ENCODE measurements at places on chromosomes 6 and 20. TPM values are rescaled to one million over a fixed set of nuclear protein-coding genes. Genes with fewer than 3 reads are reported as not detected.

DNA sequence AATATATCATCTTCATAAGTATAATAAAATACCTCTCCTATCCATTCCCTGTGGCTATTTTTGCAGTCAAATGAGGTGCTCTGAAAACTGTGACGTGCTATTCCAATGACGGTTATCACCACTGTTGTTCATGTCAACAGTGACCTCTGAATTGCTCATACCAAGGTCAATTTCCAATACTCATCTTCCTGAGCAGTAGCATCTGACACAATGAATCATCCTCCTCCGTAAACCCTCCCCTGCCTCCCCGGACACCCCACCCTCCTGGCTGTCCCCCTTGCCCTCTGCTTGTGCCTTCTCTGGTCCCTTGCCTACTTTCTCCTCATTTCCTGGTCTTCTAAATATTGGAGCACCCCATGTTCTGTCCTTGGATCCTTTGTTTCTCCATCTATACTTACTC, 77.7 kb upstream of the SLC22A23 start:
- H3K36me3 ChIP-seq: no peaks in the 10 kb centered on the region
- no peaks in the 10 kb centered on the region for H3K4me1 ChIP-seq
- no peak for DNase-seq
- H3K27ac ChIP-seq: no peak overlapping the region

- no peak overlapping the region for H3K4me3 ChIP-seq
- H3K27ac ChIP-seq: peak overlapping the region; percentile 66
- no peaks in the 10 kb centered on the region for H3K27me3 ChIP-seq
- H3K36me3 ChIP-seq: peaks cover 3% of the 10 kb centered on the region
Measured at GRCh38 chr6:161013695-161014094, 22.1 kb downstream of the MAP3K4 start.

- peaks cover 8% of the 10 kb centered on the region for H3K4me1 ChIP-seq
- no peaks in the 10 kb centered on the region for H3K27me3 ChIP-seq
- H3K36me3 ChIP-seq: no peaks in the 10 kb centered on the region
- H3K4me3 ChIP-seq: no peak overlapping the region
Measured at GRCh38 chr6:139686308-139686707, 311.9 kb upstream of the CITED2 start.

DNA sequence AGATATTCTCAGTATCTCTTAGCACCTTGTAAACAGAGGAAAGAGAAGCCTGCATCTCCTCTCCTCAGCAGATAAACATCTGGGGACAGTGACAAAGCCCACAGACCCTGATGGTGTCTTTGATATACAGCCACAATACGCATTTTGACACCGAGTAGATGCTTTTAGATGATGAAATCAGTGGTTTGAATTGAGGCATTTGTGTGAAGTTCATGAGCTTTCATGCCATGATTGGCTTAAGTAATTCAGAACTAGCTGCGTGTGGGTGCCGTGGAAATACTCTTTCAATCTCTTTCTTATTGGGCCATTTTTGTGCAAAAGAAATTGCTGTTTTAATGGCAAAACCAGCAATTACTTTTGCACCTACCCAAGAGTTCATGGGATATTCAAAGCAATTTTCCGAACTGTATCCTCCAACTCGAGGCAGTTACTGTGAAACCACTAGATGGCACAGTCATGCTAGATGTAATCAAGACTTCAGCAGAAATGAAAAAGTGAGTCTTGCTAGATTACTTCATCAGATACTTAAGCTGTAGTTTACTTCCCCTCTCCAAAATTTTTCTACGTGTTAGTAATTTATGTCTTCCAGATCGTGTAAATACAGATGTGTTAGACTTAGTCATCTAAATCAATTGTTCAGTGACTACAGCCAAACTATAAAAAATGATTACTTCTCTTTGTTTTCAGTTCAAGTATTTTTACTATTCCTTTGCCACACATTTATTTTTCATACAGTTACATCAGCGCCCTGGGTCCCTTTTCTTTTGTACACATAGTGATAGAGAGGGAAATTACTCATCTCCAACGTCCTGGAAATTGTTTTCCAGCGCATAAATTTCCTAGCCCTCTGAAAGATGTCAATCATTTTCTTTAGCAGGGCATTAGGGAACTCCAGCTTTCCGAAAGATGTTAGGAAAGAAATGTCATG, 49.4 kb downstream of the IYD start:
- DNase-seq: no peak
- no peak overlapping the region for H3K27ac ChIP-seq
- H3K4me3 ChIP-seq: no peak overlapping the region
- 0 out of 2 replicates have a peak, but pooled peaks cover 2% of the 10 kb centered on the region for H3K36me3 ChIP-seq
- no peaks in the 10 kb centered on the region for H3K27me3 ChIP-seq

GRCh38 chr20:47503685-47504084, 2.0 kb downstream of the NCOA3 start:
- no peaks in the 10 kb centered on the region for H3K27me3 ChIP-seq
- H3K27ac ChIP-seq: no peak overlapping the region
- peak overlapping the region; percentile 93 for H3K4me3 ChIP-seq
- H3K4me1 ChIP-seq: peaks cover 58% of the 10 kb centered on the region
- no peaks in the 10 kb centered on the region for H3K36me3 ChIP-seq

GRCh38 chr20:10427060-10427692, 6.8 kb downstream of the MKKS start:
- H3K4me3 ChIP-seq: no peak overlapping the region
- H3K4me1 ChIP-seq: peaks cover 37% of the 10 kb centered on the region
- peak; percentile 34 for DNase-seq
- H3K36me3 ChIP-seq: peaks cover 17% of the 10 kb centered on the region
- no peaks in the 10 kb centered on the region for H3K27me3 ChIP-seq

- H3K4me1 ChIP-seq: peaks cover 38% of the 10 kb centered on the region
- H3K4me3 ChIP-seq: peak overlapping the region; percentile 85
- no peaks in the 10 kb centered on the region for H3K27me3 ChIP-seq
Measured at GRCh38 chr6:24664046-24664987, 2.4 kb downstream of the TDP2 start.

DNA sequence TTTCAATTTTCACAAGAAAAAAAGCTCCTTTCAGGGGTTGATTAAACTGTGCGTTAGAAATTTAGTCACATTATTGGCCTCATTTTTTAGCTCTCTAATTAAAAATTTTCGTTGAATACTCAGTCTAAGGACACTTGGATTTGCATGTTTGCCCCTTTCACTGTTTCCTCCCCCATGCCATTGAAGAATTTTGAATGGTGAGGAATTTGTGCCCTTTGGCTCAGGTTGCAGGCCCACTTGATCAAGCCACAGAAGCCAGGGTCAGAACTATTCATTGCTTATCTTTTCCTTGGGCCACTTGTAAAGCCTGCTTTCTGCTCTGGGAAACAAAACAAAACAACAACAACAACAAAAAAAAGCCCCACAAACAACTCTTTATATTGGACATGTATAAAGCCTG, 12.2 kb downstream of the LIN28B start:
- H3K36me3 ChIP-seq: peaks cover 7% of the 10 kb centered on the region
- peak; percentile 21 for DNase-seq
- H3K4me1 ChIP-seq: peaks cover 52% of the 10 kb centered on the region

GRCh38 chr6:80725156-80725930, 618.9 kb downstream of the BCKDHB start:
- no peaks in the 10 kb centered on the region for H3K36me3 ChIP-seq
- DNase-seq: no peak
- no peaks in the 10 kb centered on the region for H3K27me3 ChIP-seq
- H3K4me3 ChIP-seq: no peak overlapping the region
- no peak overlapping the region for H3K27ac ChIP-seq
- H3K4me1 ChIP-seq: no peaks in the 10 kb centered on the region

GRCh38 chr6:158042245-158042798, 60.7 kb downstream of the SYNJ2 start:
- peaks cover 15% of the 10 kb centered on the region for H3K4me1 ChIP-seq
- peaks cover 4% of the 10 kb centered on the region for H3K36me3 ChIP-seq
- H3K27ac ChIP-seq: peak overlapping the region; percentile 44
- H3K4me3 ChIP-seq: no peak overlapping the region
- H3K27me3 ChIP-seq: no peaks in the 10 kb centered on the region
- no peak for DNase-seq

DNA sequence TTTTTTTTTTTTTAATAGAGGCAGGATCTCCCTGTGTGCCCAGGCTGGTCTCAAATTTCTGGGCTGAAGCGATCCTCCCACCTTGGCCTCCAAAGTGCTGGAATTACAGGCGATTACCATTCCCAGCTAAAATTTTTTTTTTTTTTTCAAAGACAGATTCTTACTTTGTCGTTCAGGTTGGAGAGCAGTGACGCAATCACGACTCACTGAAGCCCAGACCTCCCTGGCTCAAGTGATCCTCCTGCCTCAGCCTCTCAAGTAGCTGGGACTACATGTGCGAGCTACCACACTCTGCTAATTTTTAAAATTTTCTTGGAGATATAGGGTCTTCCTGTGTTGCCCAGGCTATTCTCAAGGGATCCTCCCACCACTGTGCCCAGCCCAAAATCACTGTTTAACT, 58.0 kb upstream of the MYO6 start:
- H3K27me3 ChIP-seq: no peaks in the 10 kb centered on the region
- H3K4me3 ChIP-seq: no peak overlapping the region
- H3K4me1 ChIP-seq: peaks cover 23% of the 10 kb centered on the region
- H3K36me3 ChIP-seq: peaks cover 45% of the 10 kb centered on the region
- no peak overlapping the region for H3K27ac ChIP-seq
- no peak for DNase-seq

DNA sequence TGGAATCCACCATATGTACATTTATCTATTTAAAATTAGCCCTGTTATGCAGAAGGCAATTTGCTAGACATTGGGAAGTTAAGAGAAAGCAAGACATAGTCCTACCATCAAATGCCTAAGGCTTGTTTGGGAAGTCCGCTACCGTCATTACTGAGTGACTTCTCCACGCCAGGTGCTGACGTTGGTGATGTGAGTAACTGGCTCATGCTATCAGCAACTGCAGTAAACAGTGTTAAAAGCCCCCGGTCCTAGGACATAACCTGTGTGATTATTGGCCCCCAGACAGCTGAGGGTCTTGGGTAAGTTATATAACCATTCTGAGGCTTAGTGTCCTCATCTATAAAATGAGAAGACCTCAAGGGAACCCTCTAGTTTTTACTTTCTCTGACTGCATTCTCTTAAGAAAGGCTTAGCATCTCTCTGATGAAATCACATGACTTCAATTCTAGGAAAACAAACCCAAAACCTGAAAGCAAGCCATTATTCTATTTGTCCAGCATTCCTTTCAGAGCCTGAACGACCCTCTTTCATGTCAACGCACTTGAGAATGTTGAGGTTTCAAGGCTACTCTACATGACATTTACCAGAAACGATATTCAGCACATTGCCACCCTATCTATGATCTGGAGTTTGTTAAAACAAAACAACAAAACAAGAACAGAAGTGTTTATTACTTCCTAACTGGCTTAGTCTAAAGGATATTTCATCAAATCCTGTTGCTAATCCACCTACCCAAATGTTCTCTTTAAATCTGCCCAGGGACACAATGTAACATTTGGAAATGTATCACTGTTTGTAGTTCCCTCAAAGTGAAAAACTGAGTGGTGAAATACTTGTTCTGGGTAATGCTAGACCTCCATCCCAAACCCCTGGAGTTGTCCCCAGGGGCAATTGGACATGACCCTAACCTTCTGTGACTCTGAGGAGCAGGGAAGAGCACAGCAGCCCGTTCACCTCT, 133.8 kb downstream of the BTBD3 start:
- H3K27ac ChIP-seq: no peak overlapping the region
- no peak for DNase-seq
- H3K27me3 ChIP-seq: no peaks in the 10 kb centered on the region
- no peak overlapping the region for H3K4me3 ChIP-seq

DNA sequence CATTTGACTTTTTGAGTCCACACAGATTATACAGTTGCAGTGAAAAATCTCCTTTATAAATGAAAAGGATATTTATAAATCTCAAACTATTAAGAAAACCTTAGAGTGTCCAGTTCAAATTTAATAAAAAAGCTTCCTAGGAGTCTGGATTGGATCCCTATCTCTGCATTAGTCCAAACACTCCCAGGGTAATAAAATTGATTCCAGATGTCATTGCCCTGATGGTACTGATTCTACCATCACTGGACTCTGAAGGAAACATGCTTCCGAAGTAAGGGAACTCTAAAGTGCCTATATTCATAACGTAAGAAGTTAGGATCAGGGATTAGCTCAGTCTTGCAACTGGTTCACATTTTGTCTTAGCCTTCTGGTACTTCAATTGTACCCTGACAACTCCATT, 1325.1 kb upstream of the MAP3K7 start:
- no peaks in the 10 kb centered on the region for H3K27me3 ChIP-seq
- H3K27ac ChIP-seq: no peak overlapping the region
- no peak overlapping the region for H3K4me3 ChIP-seq
- H3K4me1 ChIP-seq: no peaks in the 10 kb centered on the region
- DNase-seq: no peak
- no peaks in the 10 kb centered on the region for H3K36me3 ChIP-seq

DNA sequence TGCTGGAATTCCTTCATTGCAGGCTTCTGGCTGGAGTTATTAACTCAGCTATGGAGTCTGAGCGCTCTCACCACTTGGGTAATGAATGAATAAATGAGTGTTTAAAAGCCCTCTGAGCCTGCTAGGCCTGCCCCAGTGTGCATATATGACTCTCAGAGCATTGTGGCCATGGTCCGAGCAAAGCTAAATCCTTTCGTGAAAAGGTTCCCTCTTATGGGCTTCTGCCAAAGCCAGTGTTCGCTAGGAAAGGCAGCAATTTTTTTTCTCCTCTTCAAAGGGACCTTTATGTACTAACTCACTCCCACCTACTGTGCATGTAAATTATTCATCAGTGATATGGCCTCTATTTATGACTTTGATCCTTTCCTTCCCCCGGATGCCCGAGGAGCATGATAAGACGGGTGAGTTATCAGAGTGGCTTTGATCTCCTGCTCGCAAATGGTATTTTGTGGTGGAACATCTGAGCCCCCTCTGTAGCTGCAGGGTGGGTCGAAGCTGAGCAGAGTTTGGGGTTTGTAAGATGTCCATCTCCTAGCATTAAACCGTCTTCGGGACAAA, 88.6 kb downstream of the LINC00237 start:
- H3K4me3 ChIP-seq: no peak overlapping the region
- no peak overlapping the region for H3K27ac ChIP-seq
- H3K27me3 ChIP-seq: peaks cover 15% of the 10 kb centered on the region
- H3K36me3 ChIP-seq: no peaks in the 10 kb centered on the region
- H3K4me1 ChIP-seq: peaks cover 38% of the 10 kb centered on the region
- DNase-seq: no peak

The DYNLT2 gene
- total RNA-seq: 1.5 TPM

The SLC17A9 gene
- 41.7 TPM for total RNA-seq

The NKX2-4 gene
- 0.11 TPM for total RNA-seq

The LY86 gene
- 0.16 TPM for total RNA-seq

The ZBTB46 gene
- total RNA-seq: 18.9 TPM

The LY6G5C gene
- total RNA-seq: 0.98 TPM

The AKIRIN2 gene
- 90.2 TPM for total RNA-seq

The RTF2 gene
- total RNA-seq: 46.3 TPM

The NOX3 gene
- total RNA-seq: 0.09 TPM

The XKR7 gene
- 2.3 TPM for total RNA-seq
